A549 treated with CpdA at 1 μM for 4 hours (cell line): ENCODE measurements at places on chromosomes 2 and 18. TPM values are rescaled to one million over a fixed set of nuclear protein-coding genes. Genes with fewer than 3 reads are reported as not detected.

The ARHGAP15 gene
- not detected in 5 replicates for total RNA-seq

The SERPINB11 gene
- total RNA-seq, result 0.11 TPM in 1 of 5 replicates, not detected in the others

The NCKAP5 gene
- 1.2 to 1.3 TPM (median 1.3 TPM) in 5 replicates for total RNA-seq

The IMPA2 gene
- 49.9 to 63.6 TPM (median 57.2 TPM) in 5 replicates for total RNA-seq

The PLB1 gene
- 1.0 to 2.1 TPM (median 1.6 TPM) in 5 replicates for total RNA-seq

The GALNT5 gene
- total RNA-seq, result 2.8 to 3.1 TPM (median 2.8 TPM) in 5 replicates

The TTC32 gene
- 11.6 to 16.4 TPM (median 12.3 TPM) in 5 replicates for total RNA-seq

The GKN1 gene
- total RNA-seq, result 0.49 to 0.73 TPM (median 0.64 TPM) in 5 replicates

The MOCOS gene
- 2.7 to 4.6 TPM (median 2.7 TPM) in 5 replicates for total RNA-seq

The TNFAIP6 gene
- 1.1 to 1.6 TPM (median 1.4 TPM) in 5 replicates for total RNA-seq

The C2orf80 gene
- total RNA-seq, result not detected in 5 replicates

The ZNF385B gene
- total RNA-seq, result 0.03 TPM in 1 of 5 replicates, not detected in the others

The PRSS56 gene
- 0.08 to 0.20 TPM (median 0.14 TPM) in 4 of 5 replicates, not detected in the other for total RNA-seq

The FBXO48 gene
- total RNA-seq, result 0.54 to 0.76 TPM (median 0.61 TPM) in 5 replicates

The ASPRV1 gene
- total RNA-seq, result 0.16 to 0.40 TPM (median 0.29 TPM) in 5 replicates

The STARD6 gene
- total RNA-seq, result 0.22 TPM in 1 of 5 replicates, not detected in the others

The EMILIN1 gene
- 0.32 to 0.62 TPM (median 0.41 TPM) in 5 replicates for total RNA-seq

The RNF25 gene
- 43.3 to 48.2 TPM (median 44.4 TPM) in 5 replicates for total RNA-seq

The CPS1 gene
- 6.1 to 8.8 TPM (median 7.4 TPM) in 5 replicates for total RNA-seq

The FAM124B gene
- total RNA-seq, result not detected in 5 replicates

The CD28 gene
- total RNA-seq, result not detected in 5 replicates

The DCDC2C gene
- 0.29 to 0.36 TPM in 2 of 5 replicates, not detected in the others for total RNA-seq

The FAM237A gene
- not detected in 5 replicates for total RNA-seq

The AP1S3 gene
- total RNA-seq, result 18.8 to 44.4 TPM (median 25.2 TPM) in 5 replicates

The COBLL1 gene
- total RNA-seq, result 4.1 to 7.2 TPM (median 4.1 TPM) in 5 replicates

The PLCL1 gene
- not detected in 5 replicates for total RNA-seq

The AQP12B gene
- total RNA-seq, result not detected in 5 replicates

The BMPR2 gene
- 10.7 to 17.7 TPM (median 15.2 TPM) in 5 replicates for total RNA-seq

The AAMP gene
- 122 to 183 TPM (median 123 TPM) in 5 replicates for total RNA-seq

The PIKFYVE gene
- total RNA-seq, result 5.0 to 9.1 TPM (median 7.2 TPM) in 5 replicates

The AQP12A gene
- total RNA-seq, result not detected in 5 replicates

The GMPPA gene
- total RNA-seq, result 35.2 to 40.5 TPM (median 38.8 TPM) in 5 replicates
